WERI-Rb-1 (cell line): ENCODE measurements at places on chromosomes 7 and 10.
A peak's percentile ranks its signal among the peaks of the same experiment; 100 is the strongest.

- DNase-seq, result peak; percentile 85
These were observed 3.4 kb upstream of the SMARCD3 start for GRCh38 chr7:151251689-151252560.

DNA sequence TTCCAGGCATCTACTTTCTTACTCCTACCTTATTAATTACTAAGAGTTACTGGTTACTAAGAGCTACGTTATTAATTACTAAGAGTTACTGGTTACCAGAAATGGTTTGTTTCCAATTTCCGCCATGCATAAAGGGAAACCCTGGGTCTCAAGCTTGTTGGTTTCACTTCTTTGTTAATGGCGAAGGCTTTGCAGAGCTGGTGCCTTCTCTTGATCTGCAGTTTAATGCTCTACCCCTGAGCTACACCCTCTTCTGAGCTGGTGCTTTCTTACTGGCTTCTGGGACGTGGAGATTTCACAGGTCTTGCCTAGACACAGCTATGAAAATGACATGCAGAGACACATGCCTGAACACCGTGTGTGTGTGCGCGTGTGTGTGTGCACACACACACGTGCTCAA lies 560 bp downstream of the CPA4 start:
- DNase-seq, result no peak

DNA sequence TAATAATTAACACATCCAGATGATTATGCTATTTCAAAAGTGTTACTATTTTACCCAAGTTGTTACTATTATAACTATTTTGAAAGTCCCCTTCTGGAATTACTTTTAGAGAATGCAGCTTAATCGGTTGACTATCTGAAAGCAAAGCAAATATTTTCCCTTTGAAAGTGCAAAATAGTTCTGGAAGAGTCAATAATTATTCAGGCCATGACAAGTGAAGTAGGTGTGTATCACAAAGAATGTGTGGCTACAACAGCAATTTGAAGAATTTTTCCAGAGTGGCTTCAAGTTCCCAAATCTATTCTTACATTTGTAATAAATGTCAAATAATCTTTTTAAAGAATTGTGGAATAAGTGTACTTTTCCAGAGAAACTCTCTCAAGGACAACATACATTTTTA lies 42.8 kb downstream of the RNLS start:
- no peak for DNase-seq

DNA sequence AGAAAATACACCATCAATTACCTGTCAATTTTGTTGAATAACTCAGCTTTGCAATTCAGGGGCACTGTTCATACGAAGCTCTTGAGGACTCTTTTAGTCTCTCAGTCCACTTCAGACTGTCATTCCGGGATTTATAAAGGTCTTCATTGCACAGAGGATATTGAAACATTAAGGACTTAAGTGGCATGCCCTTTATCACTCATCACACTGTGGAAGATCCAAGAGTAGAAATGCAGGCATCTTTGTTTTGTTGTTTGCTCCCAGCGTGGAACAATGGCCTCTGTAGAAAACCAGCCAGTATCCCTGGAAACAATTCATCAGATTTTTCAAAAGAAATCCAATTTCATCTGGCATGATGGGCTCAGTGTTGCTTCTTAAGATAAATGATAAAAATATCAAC lies 66.3 kb upstream of the LRGUK start:
- no peak for DNase-seq

DNA sequence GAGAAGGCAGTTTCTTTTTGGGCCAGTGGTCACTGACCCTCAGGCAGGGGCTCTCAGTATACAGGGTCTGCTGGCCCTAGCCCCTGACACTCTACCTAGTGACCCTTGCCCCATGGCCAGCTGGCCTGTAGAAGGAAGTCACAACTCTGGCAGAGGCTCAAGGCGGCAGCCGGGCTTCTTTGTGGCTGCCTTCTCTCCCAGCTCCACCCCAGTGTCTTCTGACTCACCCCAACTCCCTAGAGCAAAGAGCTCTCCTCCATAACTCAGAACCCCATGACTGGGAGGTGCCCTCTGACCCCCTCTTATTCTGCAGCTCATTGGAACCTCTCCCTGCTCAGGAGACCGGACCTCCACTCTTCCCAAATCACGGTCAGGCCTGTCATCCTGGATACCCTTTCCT lies 358.2 kb downstream of the FGFR2 start:
- no peak for DNase-seq
